ENCODE measurements at places on chromosomes 2 and 18.

- DNase-seq = no peak
Observed at GRCh38 chr18:35835833-35836232, 136.6 kb upstream of the RMP24 start.

- no peak for DNase-seq
Observed at GRCh38 chr2:10572701-10573100, 117.1 kb downstream of the NOL10 start.

DNA sequence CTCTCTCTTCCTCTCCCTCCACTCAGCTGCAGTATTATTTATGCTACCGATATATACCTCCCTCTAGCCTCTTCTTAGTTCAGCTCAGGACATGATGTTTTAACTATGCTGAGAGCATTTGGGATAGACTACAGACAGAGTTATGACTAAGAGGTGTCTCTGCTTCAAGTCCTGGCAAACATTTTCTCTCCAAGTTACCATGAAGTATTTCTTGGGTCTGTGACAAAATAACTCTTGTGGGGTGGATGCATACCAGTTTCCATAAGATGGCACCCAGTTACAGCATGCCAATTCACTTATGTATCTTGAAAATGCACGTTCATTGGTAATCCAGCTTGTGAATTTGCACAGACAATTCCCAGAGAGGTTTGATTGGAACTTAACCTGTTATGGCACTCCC lies 737.6 kb downstream of the SLC4A3 start:
- no peak for DNase-seq

GRCh38 chr2:204313256-204313655 lies 232.0 kb upstream of the PARD3B start:
- no peak for DNase-seq

GRCh38 chr2:213086571-213086970 lies 64.8 kb downstream of the IKZF2 start:
- DNase-seq = no peak

DNA sequence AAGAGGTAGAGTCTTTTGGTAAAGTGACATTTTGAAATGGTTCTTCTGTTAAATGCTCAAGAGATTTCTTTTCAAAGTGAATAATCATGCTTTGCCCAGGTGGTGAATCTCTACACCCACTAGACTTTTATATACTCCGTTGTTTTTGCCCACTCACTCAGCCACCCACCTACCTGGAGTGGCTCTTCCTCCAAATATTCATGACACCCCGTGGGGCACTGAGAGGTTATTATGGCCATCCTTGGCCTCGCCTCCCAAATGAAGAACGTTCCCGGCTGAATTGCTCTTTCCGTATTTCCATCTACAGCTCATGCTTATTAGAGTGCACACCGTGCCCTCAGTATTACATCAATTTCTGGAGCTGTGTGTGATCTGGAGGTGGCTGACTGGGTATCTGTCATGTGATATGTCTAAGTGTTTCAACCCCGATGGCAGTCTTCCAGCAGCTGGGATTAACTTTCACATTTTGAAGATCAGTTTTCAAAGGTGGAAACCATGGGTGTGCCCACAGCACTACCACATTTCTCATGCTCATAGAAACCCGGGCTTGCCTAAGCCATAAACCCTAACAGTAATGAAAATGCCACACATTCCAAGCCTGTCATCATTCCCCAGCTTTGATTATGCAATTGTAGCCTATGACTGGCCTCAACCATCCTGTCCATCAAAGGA lies 406.6 kb upstream of the MMADHC start:
- no peak for DNase-seq

GRCh38 chr2:72144632-72145288 lies 2.9 kb downstream of the CYP26B1 start:
- no peak for DNase-seq

GRCh38 chr2:121340926-121341325 lies 55.9 kb upstream of the TFCP2L1 start:
- no peak for DNase-seq

DNA sequence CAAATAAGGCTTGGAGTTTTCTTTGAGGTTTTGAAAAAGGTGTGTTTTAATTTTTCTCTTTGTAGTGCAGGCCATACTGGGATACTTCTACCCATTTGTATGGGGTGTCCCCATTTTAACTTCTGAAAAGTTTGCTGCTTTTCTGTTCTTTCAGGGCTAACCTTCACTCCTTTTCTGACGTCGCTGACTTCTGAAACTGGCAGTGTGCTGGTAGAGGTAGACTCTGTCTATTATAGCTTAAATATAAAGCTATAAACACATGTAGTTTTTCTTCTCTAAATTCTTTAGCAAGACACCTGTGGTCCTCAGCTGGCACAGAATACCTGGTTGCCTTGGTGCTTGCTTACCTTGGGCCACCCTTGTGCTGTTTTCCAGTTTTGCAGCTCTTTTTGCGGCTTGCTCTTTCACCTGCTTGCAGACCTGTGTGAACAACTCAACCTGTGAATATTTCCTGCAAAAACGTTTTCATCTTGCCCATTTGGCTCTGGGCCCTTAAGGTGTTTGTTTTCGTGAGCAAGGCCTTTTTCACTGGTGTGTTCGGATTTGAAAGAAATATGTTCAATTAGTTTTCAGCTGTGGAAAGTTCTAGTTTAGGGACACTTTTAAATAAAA lies 42.2 kb downstream of the PHLPP1 start:
- no peak for DNase-seq

DNA sequence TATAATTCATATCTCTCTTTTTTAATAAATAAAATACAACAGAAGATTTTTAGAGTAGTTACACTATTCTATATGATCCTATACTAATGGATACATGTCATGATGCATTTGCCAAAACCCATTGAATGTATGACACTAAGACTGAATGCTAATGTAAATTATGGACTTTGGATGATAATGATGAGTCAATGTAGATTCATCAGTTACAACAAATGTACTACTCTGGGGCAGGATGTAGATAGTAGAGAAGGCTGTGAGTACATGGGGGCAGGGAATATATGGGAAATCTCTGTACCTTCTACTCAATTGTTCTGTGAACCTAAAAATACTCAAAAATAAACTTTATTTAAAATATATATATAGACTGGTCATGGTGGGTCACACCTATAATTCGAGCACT lies 45.6 kb upstream of the NEDD4L start:
- no peak for DNase-seq

GRCh38 chr18:48706731-48707130 lies 167.9 kb downstream of the CTIF start:
- DNase-seq = no peak

DNA sequence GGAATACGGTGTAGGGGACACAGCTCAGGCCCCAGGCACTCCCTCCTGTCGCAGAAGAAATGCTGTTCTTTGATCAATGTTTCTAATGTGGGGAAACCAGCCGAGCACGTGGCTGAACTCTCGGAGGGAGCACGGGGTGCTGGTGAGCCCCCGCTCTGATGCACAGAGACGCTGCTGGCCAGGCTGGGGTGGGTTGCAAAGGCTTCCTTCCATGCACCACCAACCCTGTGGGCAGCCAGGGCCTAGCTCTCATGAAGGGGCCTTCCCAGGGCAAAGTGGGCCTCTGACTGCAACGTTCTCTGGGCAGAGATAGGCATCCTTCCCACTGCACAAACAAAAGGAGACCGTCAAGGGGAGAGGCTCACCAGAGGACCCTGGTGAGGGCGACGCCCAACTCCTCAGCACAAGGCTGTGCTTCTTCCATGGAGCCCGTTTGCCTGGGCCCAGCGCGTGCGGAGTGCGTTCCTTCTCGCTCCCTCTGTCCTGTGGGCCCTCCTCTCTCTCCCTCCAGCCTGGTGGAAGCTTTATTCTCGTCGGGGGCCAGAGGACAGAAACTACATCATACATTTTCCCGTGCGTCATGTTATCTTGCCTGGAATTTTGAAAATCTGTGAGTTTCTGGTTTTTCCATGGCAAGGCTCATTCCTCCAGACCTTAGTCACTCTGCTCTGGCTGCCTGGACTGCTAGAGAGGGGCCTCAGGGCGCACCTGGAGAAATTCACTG lies 61.1 kb upstream of the SP3 start:
- DNase-seq = no peak

DNA sequence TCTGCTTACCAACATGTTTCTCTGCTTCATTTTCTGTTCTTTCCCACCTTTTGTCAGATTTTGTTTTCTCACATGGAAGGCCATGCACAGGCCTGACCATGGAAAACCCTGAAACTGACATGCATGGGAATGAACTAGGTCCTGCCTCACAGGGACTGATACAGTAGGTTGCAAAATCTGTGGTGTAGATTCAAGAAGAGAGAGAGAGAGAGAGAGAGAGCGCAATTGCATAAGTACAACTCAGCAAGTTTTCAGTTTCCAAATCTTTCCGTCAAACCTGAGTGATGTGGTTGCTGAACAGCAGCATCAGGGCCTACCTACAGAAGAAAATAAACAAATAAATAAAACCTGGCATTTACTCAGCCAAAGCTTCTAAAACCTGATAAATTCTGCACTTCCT lies 87.5 kb upstream of the RNF152 start:
- no peak for DNase-seq

- no peak for DNase-seq
Observed at GRCh38 chr2:56217106-56217505, 33.3 kb downstream of the CCDC85A start.

- DNase-seq = no peak
Observed at GRCh38 chr2:174282441-174282840, 34.1 kb upstream of the OLA1 start.

- no peak for DNase-seq
Observed at GRCh38 chr2:170525566-170525900, 189.6 kb upstream of the SP5 start.

DNA sequence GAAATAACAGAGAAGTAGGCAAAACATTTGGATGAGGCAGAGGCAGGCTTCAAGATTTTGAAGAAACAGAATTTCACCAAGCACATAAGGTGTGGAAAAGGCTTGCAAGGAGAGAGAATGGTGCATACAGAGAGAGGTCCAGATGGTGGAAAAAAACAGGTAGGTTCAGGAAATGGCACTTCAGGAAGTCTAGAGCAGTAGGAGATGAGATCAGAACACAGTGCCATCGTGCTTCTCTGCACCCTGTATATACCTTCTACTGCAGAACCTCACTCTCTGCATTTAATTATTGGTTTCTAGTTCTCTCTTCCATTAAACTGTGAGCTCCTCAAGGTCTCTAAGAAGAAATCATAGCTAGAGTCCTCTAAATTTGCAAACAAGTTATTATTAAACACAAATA lies 2.4 kb downstream of the PAIP2B start:
- DNase-seq = no peak

DNA sequence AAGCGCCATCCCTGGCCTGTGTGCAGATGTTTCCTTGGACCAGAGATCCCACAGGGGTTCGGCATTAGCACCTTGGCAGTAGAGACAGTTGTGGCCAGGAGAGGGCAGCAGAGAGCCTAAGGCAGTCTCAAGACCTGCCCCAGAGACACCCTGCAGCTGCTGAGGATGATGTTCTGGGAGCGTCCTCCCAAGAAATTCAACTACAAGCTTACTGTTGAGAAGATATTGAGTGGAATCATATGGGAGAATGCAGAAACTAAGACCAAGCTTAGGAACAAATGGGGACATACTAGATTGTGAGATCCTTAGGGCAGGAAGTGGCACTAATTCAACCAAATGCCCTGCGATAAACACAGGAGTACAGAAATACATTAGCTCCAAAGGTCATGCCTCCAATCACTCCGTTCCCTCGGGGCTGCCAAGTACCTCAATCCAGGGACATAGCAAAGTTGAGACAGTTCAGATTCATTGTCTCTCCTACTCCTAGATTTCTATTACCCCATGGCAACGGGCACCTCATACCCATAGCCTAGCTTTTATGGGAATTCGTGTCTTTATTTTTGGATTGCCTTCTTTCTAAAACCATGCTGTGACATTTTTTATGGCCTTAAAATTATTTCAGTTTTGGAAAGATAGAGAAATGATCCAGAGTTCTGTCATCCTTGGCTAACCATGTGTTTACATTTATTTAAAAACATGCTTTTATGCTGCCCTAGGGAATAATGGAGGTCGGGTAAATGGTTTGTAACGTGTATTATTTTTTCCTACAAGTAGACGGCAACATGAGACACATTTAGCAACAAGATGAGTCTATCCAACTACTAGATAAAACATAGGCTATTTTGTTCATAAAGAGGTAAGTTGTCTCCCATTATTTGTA lies 2.2 kb upstream of the ERMN start:
- DNase-seq = peak; percentile 92

GRCh38 chr2:230671117-230671516 lies 41.5 kb upstream of the CAB39 start:
- DNase-seq = no peak

- DNase-seq = no peak
Observed at GRCh38 chr2:96408616-96409015, 73.0 kb downstream of the NCAPH start.

DNA sequence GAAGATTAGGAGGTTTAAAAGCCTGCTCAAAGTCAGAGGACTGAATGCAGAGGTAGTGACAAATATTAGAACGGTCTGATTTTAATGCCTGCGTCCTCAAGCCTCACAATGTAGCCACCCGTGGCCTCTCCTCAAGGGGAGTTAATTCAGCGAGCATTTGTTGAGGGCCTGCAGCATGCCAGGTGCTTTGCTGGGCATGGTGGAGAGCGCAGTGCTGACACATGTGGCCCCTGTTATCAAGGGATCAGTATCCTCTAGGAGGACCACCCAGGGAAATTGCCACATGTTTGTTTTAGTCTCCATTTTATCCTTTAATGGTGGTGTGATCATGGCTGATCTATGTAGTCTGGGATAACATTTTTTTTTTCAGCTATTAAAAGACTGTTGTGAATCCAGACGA lies 19.2 kb downstream of the PMAIP1 start:
- no peak for DNase-seq

GRCh38 chr2:186426153-186427016 lies 59.7 kb upstream of the ZC3H15 start:
- no peak for DNase-seq

DNA sequence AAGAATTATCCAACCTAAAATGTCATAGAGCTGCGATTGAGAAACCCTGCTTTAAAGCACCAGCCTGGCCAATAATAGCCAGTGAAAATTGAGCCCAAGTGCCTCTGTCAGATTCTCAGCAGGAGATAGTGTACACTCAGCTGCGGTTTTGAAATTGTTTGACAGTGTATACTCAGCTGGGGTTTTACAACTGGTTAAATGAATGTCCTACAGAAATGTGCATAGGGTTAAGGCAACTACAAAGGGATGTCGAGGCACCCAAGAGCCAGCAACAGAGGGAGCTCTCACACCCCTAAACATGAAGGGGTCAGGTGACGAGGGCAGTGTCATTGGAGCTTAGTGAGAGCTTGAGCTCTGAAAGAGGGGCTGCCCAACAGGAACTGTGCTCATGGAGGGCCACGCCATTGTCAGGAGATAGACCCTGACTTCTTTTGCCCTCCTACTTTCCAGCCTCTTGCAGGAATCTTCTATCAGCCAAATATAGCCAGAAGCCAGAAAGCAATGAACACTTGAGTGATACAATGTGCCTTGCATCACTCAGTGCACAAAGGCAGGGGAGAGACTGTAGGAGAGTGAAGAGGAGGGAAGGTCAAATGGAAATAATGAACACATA lies 15.1 kb downstream of the ACTG2 start:
- DNase-seq = peak; percentile 28

- DNase-seq = no peak
Observed at GRCh38 chr2:85795331-85796045, 41.7 kb downstream of the ATOH8 start.

Data from stimulated activated CD4-positive, alpha-beta T cell treated with anti-CD3 and anti-CD28 coated beads, Interleukin-4, amount 100 ng/mL, for 48 hours (primary cell).